ENCODE measurements at places on chromosomes 1 and 21.

- DNase-seq: no peak
These were observed 1.6 kb upstream of the KDF1 start for GRCh38 chr1:26961826-26962225.

DNA sequence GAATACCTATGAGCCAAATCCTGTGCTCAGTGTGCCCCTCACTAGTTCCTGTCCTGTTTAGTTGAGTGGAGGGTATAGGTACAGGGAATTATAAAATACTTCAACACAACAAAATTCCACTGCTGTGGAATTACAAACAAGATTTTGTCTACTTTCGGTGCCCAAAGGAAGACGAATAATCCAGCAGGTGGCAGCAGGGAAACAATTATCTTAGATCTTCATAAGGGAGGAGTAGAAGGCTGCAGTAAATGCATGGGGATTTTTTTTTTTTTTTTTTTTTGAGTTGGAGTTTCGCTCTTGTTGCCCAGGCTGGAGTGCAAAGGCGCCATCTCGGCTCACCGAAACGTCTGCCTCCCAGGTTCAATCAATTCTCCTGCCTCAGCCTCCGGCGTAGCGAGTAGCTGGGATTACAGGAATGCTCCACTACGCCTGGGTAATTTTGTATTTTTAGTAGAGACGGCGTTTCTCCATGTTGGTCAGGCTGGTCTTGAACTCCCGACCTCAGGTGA, 2.0 kb upstream of the PIP5K1A start:
- peak; percentile 19 for DNase-seq

DNA sequence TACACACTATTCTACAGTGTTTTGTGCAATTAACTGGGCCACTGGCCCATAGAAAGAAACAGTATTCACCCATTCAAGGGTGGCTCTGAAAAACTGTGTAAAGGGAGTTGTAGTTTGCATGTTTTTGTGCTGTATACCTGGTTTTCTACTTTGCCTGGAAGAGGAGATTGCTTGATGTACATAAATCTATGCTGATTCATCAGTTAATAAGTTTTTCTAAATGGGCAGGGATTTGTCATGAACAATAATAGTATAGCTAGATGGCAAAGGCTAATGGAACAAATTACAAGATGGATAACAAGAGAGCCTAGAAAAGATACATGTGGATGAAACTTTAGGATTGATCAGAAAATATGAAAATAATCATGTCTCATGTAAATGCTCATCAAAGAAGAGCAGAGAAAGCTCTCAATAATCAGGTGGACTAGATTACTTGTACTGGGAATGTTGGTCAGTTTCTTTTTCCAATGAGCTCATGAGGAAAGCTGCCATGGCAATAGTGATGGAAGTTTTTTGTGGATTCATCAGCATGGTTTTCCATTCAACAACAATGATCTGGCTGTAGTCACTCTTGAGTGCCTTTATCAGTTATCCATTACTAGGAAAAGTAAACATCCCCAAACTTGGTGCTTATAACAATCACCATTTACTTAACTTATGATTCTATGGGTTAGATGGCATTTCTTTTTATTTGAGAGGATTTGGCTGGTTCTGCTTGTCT, 602.8 kb downstream of the BRINP3 start:
- DNase-seq: no peak

- no peak for DNase-seq
These were observed 9.0 kb downstream of the SOX13 start for GRCh38 chr1:204081791-204082513.

- DNase-seq: no peak
These were observed 637.2 kb downstream of the SMYD3 start for GRCh38 chr1:245869847-245870246.

DNA sequence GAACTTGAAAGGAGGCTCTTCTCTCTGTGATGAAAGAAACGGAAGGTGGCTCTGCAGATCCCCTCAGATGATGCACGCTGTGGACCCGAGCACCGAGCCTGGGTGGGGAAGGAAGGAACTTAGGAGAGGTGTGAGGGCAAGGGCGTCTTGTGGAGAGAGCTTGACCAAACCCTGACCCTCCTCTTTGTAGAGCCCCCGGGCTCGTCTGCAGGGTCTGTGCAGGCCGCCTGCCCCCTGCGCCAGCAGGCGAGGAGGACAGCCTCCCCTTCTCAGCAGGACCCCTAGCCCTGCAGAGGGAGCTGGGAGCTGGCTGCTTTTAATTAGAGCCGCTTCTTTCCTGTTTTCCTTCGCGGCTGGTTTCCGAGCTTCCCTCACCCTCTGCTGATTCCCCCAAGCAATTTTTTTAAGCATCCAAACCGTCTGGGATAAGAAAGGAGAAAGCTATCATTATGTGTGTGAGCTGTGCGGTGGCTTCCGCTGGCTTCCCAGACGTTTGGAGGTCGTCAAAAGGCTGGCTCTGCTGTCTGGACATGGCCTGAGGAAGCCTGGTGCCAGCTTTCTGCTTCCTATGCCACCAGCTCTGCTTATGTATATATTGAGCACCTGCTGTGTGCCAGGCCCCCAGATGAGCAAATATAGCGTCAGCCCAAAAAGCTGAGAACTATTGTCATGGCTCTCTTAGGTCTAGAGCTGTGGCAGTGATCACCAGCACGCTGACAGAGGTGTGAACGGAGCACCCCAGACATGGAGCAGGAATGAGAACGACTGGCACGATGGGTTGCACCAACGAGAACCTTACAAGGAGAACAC, 160.2 kb upstream of the IRF2BP2 start:
- no peak for DNase-seq

GRCh38 chr1:31595836-31596736, 19.8 kb downstream of the TINAGL1 start:
- DNase-seq: no peak

DNA sequence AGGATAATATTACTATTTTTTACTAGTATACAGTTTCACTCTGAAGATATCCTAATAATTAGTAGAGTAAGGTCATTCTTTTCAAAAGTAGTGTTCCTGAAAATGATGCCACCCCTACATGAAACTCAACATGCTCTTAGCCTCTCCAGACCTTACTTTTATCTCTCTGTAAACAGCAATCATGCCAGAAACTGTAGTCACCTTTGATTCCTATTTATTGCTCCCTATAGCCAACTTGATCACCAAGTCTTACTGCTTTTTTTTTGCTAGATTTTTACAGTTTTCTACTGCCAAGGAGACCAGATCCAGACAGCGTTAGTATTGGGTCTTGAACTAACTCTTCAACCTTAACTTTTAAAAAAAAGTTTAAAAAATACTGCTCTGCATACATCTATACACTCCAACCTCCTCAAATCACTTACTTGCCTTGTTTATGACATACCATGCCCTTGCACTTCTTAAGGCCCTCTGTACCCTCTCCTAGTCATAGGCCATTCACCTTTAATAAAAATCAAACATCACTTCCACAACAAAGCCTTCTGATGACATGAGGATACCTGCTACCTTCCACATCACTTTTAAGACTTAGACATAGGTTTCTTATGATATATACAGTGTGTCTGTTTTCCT, 36.1 kb downstream of the ZNHIT6 start:
- no peak for DNase-seq

GRCh38 chr1:54558434-54559030, 10.5 kb downstream of the ACOT11 start:
- no peak for DNase-seq

DNA sequence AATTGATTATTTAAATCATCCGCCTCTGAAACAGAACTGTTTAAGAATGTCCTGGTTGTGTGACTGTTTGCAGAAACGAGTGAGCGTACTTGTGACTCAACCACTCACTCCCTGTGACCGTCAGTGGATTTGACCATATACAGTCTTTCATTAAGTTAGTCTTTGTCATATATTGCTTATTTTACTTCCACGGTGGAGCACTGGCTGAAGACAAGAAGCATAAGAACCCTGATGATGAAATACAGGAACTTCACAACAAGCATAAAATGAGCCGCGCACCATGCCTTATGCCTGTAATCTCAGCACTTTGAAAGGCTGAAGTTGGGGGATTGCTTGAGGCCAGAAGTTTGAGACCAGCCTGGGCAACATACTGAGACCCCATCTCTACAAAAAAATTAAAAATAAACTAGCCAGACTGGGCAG, 194.0 kb downstream of the TOMM20 start:
- DNase-seq: no peak
